ENCODE measurements at places on chromosomes 11 and 22. TPM values are rescaled to one million over a fixed set of nuclear protein-coding genes. Genes with fewer than 3 reads are reported as not detected.

The CEP126 gene
- 1.6 TPM for total RNA-seq

The SYT7 gene
- 31.4 TPM for total RNA-seq

The PTPRCAP gene
- total RNA-seq: 0.44 TPM

The CRACR2B gene
- 1.9 TPM for total RNA-seq

The CHORDC1 gene
- 46.7 TPM for total RNA-seq

The TBX10 gene
- total RNA-seq: not detected

The ZBTB16 gene
- under 0.01 TPM for total RNA-seq

The SSTR3 gene
- 0.12 TPM for total RNA-seq

The WNT7B gene
- total RNA-seq: 0.33 TPM

The PLA2G6 gene
- total RNA-seq: 8.4 TPM

The OR52B6 gene
- total RNA-seq: not detected

The OR51B5 gene
- total RNA-seq: not detected

The PRR5 gene
- 9.4 TPM for total RNA-seq

The JAML gene
- total RNA-seq: under 0.01 TPM

The SLC29A2 gene
- total RNA-seq: 0.11 TPM

The MCHR1 gene
- 0.50 TPM for total RNA-seq

The ACR gene
- total RNA-seq: not detected

The ANO3 gene
- total RNA-seq: 1.00 TPM

The INCENP gene
- 51.4 TPM for total RNA-seq

The SYCE3 gene
- total RNA-seq: not detected

The PRAME gene
- not detected for total RNA-seq

The C11orf42 gene
- total RNA-seq: not detected

The ACTN3 gene
- total RNA-seq: under 0.01 TPM

The OPCML gene
- total RNA-seq: 0.22 TPM

The SERPING1 gene
- 4.3 TPM for total RNA-seq

The LMF2 gene
- 48.0 TPM for total RNA-seq

The OR52I1 gene
- total RNA-seq: not detected

The PRPF19 gene
- total RNA-seq: 39.5 TPM

The CEND1 gene
- 1.00 TPM for total RNA-seq

The CABP4 gene
- not detected for total RNA-seq

The ANO5 gene
- 0.44 TPM for total RNA-seq

The SEPTIN3 gene
- 0.37 TPM for total RNA-seq

The NAALADL1 gene
- total RNA-seq: 24.7 TPM

The MUC5B gene
- total RNA-seq: not detected

The SLC25A18 gene
- total RNA-seq: under 0.01 TPM

The ANO1 gene
- total RNA-seq: not detected

The KRTAP5-1 gene
- total RNA-seq: not detected

The MAJIN gene
- not detected for total RNA-seq

The GLYATL2 gene
- 1.4 TPM for total RNA-seq

The OOSP2 gene
- not detected for total RNA-seq

The BEST1 gene
- 3.1 TPM for total RNA-seq

The MYOD1 gene
- 0.12 TPM for total RNA-seq

The OR52I2 gene
- under 0.01 TPM for total RNA-seq

The FBLN1 gene
- 94.1 TPM for total RNA-seq

The TRIM49 gene
- total RNA-seq: not detected

The KDM4F gene
- total RNA-seq: not detected

The OR51I1 gene
- 0.11 TPM for total RNA-seq

The RBM4 gene
- total RNA-seq: 73.6 TPM

All from uterine smooth muscle cell (primary cell).